ENCODE measurements at places on chromosomes 1 and 21.

DNA sequence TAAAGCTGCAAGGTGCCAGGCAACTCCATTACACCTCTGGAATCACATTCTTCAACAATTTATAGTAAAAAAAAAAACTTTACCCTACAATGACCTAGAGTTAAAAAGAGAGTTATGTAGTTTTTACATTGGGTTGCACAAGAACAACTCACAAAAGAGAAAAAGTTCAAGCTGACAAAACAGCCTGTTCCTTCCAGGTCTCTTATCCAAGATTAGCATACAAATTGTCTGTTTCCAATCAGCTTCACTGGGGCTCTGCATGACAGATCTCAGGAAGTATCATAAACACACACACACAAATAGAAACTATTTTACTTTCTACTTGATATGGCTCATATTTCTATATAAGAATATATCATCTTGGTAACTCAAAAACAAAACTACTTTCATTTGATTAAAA, 154.6 kb downstream of the PCNX2 start:
- no peak for DNase-seq

- DNase-seq: no peak
These were observed 177.6 kb downstream of the HHIPL2 start for GRCh38 chr1:222370081-222370912.

GRCh38 chr1:103997631-103998030, 247.9 kb downstream of the AMY1C start:
- DNase-seq: no peak

GRCh38 chr1:198246337-198246736, 89.5 kb downstream of the NEK7 start:
- no peak for DNase-seq

DNA sequence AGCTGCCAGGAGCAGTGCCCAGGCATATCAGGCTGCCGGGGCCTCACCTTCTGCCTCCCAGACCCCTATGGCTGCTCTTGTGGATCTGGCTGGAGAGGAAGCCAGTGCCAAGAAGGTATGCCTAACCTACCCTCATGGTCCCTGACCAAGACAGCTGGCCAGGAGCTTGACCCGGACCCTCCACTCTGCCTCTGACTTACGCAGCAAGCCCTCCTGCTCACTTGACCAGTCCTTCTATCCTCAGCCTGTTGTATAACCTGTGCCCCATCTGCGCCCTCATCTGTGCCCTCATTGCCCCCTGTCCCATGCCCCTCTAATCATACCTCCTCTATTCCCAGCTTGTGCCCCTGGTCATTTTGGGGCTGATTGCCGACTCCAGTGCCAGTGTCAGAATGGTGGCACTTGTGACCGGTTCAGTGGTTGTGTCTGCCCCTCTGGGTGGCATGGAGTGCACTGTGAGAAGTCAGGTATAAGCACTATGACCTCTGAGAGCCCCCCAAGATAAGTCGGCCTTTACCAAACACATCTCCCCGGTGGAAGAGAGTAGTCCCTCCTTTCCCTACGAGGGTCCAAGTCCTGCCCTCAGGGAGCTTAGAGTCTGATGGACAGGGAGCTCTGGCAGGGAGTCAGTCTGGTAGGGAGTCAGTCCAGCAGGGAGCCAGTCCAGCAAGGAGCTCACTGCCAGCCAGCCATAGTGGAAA, 6.8 kb downstream of the TIE1 start:
- DNase-seq: no peak

DNA sequence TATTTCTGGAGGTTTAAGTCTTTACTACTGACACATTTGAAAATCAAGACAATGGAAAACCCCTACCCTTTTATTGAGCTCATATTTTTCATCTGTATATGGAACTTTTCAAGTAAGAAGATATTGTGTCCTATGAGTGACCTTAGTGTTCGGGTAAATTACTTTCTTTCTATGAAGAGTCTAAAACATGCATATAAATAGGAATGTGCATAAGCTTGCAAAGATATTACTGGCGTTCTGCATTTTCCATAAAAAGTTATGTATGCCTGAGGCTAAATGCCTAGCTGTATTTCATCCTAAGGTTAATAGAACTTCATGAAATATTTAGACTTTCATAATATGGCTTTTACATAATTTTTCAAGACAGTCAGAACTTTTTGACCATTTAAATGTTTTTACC, 495.8 kb upstream of the ADAMTS5 start:
- no peak for DNase-seq

DNA sequence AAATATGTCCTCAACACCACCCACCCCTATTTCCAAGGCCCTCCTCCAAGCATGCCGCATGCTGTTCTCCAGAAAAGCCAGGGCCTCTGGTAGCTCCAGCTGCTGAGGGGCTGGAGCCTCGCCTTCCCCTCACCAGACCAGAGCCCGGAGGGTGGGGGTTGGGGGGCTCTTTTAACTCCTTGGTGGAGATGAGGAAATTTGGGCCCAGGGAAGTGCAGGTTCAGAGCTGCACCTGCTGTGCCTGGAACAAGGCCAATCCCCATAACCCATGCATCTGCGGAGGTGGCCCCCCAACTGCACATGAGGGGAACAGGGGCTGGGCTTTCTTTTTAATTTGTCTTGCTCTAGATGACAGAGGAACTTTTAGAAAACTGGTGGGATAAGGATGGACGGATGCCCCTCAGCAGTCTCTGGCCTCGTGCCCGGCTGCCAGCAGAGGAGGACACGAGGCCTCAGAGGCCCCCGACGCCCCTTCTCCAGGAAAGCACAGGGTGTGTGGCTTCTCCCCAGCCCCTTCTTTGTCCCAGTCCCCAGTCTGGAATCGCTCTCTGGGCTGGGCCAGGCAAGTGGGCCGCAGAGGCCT, 550 bp upstream of the SELENON start:
- DNase-seq: no peak

GRCh38 chr1:199044191-199044590, 405.4 kb downstream of the PTPRC start:
- no peak for DNase-seq

GRCh38 chr1:211341999-211342398, 15.4 kb downstream of the TRAF5 start:
- no peak for DNase-seq

- DNase-seq: peak; percentile 88
These were observed 11.4 kb upstream of the ZSCAN20 start for GRCh38 chr1:33460947-33461629.

DNA sequence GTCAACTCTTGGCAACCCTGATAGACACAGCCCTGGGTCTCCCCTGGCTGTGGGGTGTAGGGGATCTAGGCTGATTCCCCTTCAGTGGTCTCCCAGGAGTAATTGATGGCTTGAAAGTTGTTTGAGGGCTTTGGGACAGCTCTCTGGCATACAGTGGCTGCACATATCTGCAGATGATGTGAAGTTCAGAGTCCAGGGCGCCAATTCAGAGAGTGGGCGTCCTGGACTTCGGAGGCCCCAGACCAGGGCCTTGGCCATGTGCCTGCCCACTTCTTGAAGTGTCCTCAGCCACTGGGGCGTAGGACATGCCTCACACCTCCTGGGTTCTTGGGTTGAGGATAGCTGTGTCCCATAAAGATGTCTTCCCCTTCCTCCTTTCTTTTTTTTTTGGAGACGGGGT, 2.6 kb downstream of the INAVA start:
- DNase-seq: no peak

DNA sequence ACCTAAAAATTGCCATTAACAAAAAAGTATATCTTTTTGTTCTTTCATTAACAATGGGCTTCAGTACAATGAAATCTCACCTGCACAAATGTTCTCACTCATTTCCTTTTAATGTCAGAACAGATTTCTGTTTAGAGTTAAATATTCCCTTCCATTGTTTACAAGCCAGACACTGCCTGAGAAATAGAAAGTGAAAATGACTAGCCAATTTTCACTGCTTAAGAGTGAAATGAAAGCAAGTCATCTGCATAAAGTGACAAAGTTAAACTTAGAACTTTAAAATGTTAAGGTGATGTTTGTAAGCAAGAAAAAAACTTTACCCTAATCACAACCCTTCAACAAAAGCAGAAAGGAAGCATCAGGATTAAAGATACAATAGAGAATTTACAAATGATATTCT, 27.5 kb downstream of the COA6 start:
- no peak for DNase-seq

DNA sequence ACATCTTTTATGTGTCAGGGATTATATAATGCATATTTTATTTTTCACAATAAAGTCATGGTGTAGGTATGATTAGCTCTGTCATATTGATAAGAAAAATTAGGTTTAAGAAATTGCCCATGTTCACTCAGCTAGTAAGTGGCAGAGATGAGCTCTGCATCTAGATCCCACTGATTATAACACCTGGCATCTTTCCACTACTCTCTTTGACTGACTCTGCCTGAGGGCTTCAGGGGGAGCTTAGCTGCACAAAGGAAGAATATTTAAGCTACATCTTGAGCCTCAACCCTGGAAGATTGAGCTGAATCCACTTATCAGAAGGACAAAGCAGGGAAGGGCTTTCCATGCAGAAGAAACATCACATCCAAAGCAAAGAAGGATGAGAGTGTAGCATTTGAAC, 190.4 kb downstream of the MIS18A start:
- no peak for DNase-seq

- no peak for DNase-seq
These were observed 102.3 kb upstream of the ZNF648 start for GRCh38 chr1:182163821-182164223.

GRCh38 chr1:87024936-87025540, 110.6 kb downstream of the HS2ST1 start:
- DNase-seq: peak; percentile 50

- no peak for DNase-seq
These were observed 31.9 kb upstream of the RAP1A start for GRCh38 chr1:111587509-111588174.

DNA sequence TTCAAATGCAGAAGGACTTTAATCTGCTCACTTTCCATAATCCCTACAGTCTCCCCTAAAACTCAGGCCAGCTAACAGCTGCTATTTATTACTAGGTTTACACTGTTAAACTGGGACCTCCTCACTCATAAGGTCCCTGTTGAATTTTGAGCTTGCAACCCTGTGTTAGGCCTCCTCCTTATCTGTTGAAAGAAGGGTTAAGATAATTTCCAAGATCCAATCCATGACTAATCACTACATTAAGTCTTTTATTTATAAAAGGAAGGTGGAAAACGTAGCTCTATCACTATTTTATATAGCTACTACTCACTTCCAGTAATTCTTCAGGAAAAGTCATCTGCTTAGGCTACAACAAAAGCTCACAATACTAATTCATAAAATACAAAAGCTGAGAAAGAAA, 79.5 kb downstream of the EVI5 start:
- DNase-seq: no peak

DNA sequence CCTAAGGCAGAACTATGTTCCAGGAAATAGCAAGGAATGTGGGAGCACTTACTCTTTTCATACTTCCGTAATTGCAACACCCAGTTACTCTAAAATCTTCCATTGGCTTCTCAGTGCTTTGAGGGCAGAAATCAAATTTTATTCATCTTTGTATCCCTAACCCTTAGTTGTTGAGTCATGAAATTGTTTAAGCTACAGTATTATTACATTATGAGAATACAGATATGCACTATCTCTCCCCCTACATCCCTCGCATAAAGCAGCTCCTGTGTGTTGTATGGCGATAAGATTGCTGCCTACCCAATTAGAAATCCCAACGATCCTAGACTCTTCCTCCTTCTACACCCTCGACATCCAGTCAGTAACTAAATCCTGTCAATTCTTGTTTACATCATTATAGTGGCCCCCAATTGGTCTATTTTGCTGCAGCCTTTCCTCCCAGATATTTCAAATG, 2.6 kb downstream of the AIDA start:
- no peak for DNase-seq

Measured in Karpas-422 (cell line).